ENCODE measurements at places on chromosomes 5 and 9.
A peak's percentile ranks its signal among the peaks of the same experiment; 100 is the strongest.

DNA sequence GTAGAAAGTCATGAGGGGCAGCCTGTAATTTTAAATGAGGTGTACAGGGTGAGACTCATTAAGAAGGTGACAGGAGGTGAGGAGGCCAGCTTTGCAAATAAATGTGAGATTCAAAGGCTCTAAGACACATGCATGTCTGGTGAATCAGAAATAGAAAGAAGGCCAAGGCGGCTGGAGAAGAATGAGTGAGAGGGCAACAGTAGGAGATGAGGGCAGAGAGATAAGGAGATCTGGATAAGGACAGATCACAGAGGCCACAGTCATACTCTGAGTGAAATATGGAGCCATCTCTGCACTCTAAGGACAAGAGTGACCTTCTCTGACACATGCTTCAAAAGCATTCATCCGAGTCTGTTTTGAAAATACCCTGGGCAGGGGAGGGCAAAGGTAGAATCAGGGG, 90.7 kb downstream of the RAD23B start:
- DNase-seq = no peak

- DNase-seq = no peak
These were observed 8.0 kb downstream of the EBF1 start for GRCh38 chr5:159091596-159092331.

GRCh38 chr5:32207355-32207634, 33.2 kb upstream of the GOLPH3 start:
- no peak for DNase-seq

GRCh38 chr5:130337179-130337888, 433.1 kb downstream of the CHSY3 start:
- peak; percentile 29 for DNase-seq

DNA sequence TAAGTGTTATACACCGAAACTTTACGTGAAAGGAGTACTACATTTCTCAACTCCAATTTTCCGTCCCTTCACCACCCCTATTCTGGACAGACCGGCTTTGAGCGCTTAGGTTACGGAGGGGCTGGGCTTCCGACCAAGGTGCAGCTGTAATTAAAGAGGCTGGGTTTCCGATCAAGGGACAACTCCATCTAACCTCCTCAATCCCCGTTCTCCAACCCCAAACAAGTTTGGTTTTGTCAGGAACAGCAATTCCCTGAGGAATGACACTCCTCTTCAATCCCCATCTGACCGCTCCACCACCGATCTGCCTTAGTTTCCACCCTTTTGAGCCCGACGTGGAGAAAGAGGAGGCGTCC, 577 bp downstream of the TUT7 start:
- no peak for DNase-seq

DNA sequence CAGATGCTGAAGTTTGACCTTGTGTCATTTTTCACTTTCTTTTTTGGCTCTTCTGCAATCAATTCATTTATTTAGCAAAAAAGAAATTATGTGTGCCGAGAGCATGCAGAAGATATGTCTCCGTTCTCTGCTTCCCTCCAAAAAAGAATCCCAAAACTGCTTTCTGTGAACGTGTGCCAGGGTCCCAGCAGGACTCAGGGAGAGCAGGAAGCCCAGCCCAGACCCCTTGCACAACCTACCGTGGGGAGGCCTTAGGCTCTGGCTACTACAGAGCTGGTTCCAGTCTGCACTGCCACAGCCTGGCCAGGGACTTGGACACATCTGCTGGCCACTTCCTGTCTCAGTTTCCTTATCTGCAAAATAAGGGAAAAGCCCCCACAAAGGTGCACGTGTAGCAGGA, 2.4 kb downstream of the FGFR4 start:
- DNase-seq = no peak

- DNase-seq = no peak
These were observed 199.6 kb downstream of the GAS1 start for GRCh38 chr9:86747711-86748110.

- DNase-seq = no peak
These were observed 1665.4 kb upstream of the CDH9 start for GRCh38 chr5:28703651-28704260.

- no peak for DNase-seq
These were observed 28.7 kb downstream of the DIAPH1 start for GRCh38 chr5:141590127-141590526.

DNA sequence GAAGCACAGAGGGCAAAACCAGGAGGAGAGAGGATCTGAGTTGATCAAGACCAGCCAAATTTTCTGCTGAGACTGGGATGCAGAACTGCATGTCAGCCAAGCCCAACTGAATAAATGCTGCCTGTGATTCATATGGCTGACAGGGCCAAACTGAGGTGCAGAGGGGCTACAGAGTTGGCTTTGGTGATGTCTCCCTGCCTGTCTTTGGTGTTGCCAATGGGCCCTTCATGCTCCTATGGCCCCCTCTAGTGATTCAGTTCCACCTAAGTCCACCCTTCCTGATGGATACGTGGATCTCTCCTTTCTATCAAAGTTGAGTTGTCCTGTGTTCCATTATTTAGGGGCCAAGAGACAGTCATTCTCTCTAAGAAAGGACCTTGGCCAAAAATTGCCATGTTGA, 163.6 kb upstream of the TLE4 start:
- no peak for DNase-seq

DNA sequence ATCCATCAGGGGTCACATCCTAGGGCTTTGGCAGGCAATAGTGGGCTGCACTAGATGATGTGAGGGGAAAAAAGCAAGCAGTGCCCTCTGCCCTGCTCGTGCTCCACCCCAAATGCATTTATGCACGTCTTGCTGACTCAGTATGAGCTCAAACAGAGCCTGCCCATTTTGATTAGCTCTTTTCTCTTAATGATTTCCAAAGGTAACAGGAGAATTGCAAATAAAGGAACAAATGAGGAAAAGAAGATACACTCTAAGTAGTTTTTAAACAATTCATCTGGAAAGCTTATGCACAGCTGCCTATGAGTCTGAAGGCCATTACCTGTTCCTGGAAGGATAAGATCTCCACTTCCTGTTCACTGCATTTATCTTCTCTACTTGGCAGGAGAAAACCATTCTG, 364.2 kb downstream of the TMEM232 start:
- peak; percentile 27 for DNase-seq

- DNase-seq = no peak
These were observed 9.1 kb upstream of the URM1 start for GRCh38 chr9:128361986-128362646.

GRCh38 chr5:14698495-14698894, 34.0 kb downstream of the OTULIN start:
- no peak for DNase-seq

GRCh38 chr9:5264219-5264595, 33.0 kb downstream of the INSL4 start:
- DNase-seq = no peak

- no peak for DNase-seq
These were observed 2245.5 kb upstream of the WWC1 start for GRCh38 chr5:166045961-166046360.

GRCh38 chr5:111997711-111998110, 240.7 kb upstream of the NREP start:
- DNase-seq = peak; percentile 83

- DNase-seq = no peak
These were observed 34.0 kb downstream of the NKD2 start for GRCh38 chr5:1042626-1043025.

GRCh38 chr9:88684046-88684445, 149.1 kb downstream of the NXNL2 start:
- DNase-seq = no peak

DNA sequence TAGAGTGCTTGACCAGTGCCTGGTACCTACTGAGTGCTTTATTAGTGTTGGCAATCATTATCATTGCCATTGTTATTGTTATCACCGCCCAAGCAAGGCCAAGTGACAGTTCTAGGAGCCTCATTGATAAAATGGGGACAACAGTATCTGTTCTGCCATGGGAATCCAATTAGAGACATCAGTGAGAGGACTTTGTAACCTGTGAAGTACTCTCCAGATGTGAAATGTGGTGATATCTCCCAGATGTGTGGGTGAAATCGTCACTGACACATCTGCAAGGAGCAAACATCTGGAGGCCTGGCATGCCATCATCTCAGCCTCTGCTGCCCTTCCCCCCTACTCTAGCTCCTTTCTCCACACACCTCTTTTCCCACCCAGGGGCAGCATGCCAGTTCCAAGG, 260.8 kb downstream of the PAPPA start:
- no peak for DNase-seq

DNA sequence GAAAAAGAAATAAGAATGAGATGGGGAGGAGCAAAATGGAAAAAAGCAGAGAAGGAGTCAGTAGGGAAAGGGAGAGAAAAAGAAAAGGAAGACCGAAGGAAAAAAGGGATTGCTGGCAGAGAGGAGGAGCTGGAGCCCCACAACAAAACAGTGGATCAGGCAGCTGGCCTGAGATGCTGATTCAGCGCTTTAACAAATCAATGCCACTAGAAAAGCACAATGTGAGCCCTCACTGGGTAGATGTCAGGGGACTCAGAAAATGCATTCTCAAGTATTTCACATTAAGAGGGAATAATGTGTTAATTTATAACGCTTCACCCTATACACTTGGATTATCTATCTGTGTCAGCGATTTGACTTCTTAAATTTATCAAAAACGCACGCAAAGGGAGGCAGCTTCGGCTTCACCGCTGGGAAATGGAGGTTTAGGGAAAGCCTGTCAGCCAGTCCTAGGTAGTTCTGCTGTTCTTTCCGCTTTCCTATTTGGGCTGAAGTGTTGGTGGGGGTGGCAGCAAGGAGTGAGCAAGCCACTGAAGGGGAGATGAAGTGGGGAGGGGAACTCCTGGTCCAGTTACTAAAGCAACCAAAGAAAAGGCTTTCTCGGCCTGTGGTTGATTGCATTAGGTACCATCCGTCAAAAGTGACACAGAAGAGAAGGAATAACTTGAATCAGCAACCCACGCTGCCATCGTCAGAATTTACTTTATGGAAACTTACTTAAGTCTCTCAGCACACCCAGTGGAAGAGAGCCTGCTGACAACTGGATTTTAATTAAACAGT, 161.6 kb downstream of the BNC2 start:
- no peak for DNase-seq
